ENCODE measurements at places on chromosomes 3 and 15.

DNA sequence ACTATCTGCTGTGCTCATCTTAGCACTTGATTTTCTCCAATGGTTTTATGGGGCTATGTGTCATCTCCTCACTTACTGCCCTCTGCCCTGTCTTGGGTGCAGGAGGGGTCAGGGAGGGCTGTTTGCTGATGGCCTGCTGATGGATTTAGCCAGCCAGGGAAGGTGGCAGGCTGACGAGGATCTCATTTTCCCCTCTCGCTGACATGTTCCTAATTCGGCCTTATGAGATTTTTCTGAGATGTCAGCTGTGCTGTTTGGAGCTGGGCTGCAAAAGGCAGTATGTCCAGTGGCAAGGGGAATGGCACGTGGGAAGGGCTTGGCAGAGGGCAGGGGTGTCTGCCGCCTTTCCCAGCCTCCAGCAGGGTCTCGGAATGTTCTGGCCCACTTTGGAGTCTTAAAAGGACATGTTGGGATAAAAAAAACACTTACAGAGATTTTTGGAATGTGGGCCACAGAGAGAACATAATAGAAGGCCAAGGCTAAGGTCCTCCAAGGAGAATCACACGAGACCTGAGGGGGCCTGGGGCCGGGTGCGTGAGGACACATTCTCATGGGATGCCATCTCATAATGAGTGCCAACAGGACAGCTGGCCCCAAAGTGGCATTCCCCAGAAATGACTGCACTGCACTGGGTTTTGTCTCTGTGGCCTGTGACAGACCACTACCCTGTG is 303.8 kb downstream of the TLE3 start:
- no peak for DNase-seq

- DNase-seq, result no peak
Measured at GRCh38 chr3:178847190-178847589, 224.4 kb downstream of the ZMAT3 start.

GRCh38 chr3:141442914-141443313 is 43.9 kb upstream of the RASA2 start:
- DNase-seq, result no peak

DNA sequence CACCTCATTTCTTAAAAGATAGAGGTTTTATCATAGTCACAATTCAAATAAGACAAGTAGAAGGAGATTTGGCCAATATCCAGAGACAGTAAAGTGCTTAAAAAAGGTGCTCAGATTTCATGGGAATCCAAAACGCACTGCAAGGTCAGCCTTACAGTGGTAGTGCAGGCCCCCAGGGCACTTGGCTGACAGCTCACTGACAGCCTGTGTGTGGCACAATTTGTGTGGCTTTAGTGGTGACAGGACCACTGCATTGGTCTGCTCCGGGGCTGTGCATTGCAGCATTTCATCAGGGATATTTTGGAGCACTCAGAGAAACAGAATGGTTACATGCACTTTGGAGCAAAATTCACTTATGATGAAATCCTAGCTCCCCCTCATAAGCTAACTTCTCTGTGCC is 544.3 kb downstream of the NTRK3 start:
- no peak for DNase-seq

GRCh38 chr3:176839901-176840300 is 357.4 kb downstream of the TBL1XR1 start:
- DNase-seq, result no peak

DNA sequence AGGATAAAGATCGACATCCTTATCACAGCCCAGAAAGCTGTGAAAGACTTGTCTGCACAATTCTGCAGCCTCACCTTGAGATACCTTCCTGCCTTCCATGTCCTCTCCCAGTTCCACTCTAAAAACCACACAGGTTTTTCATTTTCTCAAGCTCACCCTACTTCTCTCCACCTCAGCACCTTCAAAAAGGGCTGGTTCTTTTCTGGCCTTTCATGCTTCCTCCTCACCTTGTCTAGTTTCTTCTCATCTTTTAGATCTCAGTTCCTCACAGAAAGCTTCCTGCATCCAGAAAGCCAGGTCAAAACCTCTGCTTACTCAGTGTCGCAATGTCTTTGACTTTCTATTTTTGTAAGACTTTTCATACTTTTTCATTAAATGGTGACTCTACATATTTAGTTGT is 140.2 kb upstream of the STT3B start:
- no peak for DNase-seq

GRCh38 chr15:28110481-28110881 is 11.4 kb upstream of the OCA2 start:
- DNase-seq, result no peak

- no peak for DNase-seq
Measured at GRCh38 chr15:34084086-34084485, 17.6 kb downstream of the EMC7 start.

DNA sequence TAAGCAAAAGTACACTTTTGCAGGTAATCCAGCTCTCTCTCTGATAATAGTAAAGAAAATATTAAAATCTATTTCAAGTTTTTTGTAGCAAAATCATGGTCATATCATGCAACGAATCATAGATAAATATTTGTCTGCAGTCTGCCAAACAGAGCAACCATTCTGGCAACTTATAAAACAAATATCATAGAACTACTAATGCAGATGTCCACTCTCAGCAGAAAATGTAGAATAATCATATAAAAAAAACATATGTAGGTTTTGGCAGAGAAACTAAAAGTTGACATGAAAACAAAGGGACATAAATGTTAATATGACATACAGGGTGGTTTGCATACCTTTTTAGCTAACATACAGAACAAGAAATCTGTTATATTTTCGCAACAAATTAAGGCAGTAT is 12.2 kb downstream of the TMCC1 start:
- no peak for DNase-seq

- DNase-seq, result no peak
Measured at GRCh38 chr15:40590667-40591050, 3.4 kb upstream of the KNL1 start.

GRCh38 chr3:57583544-57583943 is 13.6 kb downstream of the ARF4 start:
- DNase-seq, result no peak

DNA sequence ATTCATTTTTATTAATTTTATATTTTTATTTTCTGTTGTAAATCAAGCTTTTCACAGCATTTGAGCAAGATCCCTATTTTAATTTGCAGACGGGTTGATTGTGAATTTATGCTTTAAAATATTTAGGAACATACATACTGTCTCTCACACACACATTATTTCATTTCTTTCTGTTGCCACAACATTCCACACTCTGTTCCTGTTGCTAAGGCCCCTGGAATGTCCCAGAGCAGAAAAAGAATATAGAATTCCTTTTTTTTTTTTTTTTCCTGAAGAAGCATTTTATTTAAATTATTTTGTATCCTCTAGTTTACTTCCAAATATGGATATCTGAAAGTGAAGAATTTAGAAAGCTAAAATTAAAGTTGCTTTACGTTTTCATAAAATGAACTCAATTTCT is 36.8 kb upstream of the SCAANT1 start:
- DNase-seq, result no peak

- DNase-seq, result no peak
Measured at GRCh38 chr3:134477938-134478337, 7.8 kb downstream of the ANAPC13 start.

- no peak for DNase-seq
Measured at GRCh38 chr3:102193255-102193654, 241.6 kb upstream of the ZPLD1 start.

- DNase-seq, result no peak
Measured at GRCh38 chr3:152193673-152194267, 75.0 kb upstream of the MBNL1 start.

- DNase-seq, result no peak
Measured at GRCh38 chr3:53768478-53769459, 77.5 kb downstream of the CHDH start.

DNA sequence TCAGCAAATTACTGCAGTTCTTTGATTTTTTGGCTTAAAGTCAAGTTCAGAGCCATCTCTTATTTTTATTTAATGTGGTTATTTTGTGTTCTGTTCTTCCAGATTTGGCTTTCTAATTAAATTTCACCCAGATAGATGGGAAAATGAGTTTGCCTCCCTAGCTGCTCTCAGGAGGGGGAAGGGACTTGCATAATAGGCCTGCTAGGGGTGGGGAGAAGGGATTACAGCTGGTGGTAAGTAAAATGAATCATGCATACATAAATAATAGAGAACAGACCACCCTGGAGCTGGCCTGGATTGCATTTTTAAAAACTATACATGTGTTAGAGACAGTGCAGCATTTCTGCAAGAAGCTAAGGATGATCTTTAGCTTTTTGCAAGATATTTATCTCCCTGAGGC is 3.9 kb upstream of the PXYLP1 start:
- DNase-seq, result no peak

GRCh38 chr15:83230242-83230641 is 22.6 kb upstream of the HDGFL3 start:
- DNase-seq, result no peak

DNA sequence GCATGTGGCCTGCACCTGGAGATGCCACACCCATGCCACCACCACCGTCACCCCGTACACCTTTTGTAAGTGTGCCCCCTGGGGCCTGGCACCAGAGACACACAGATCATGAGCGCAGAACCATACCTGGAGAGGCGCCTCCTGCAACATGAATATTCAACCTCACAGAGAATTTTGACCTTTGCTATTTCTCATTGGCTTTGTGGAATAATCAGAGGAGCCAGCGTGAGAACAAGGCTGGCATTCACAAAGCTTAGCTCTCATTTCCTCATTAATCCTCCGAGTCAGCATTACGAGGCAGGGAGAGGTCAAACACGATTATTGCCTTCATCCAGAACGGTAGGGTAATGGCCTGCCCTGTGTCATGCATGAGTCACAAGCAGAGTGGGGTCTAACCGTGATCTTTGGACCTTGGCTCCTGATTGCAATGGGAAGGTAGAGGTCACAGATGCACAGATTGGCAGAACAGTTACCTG is 73.0 kb upstream of the POMGNT2 start:
- no peak for DNase-seq

DNA sequence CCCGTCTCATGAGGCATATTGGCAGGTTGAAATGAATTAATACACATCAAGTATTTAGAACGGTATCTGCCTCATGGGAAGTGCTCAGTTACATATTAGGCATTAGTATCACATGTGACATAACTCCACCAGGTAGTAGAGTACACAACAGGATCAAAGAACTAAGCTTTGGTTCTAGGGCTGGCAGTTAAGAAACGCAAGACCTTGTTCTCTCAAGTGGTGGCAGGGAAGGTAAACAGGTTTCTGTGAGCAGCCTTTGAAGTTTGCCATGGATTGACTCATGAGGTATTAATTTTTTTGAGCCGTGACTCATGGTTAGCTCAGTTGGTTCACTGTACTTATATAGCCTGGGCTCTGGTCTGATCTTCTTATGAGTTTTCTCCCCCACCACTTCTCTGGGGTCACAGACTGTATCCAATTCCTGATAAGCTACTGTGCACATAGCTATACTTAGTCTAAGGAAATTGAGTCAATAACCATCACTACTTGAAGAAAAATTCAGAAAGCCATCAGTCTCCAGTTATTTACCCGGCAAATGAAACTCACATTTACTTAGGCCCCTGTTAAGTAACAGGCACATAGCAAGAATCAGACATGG is 155.6 kb upstream of the STT3B start:
- no peak for DNase-seq

DNA sequence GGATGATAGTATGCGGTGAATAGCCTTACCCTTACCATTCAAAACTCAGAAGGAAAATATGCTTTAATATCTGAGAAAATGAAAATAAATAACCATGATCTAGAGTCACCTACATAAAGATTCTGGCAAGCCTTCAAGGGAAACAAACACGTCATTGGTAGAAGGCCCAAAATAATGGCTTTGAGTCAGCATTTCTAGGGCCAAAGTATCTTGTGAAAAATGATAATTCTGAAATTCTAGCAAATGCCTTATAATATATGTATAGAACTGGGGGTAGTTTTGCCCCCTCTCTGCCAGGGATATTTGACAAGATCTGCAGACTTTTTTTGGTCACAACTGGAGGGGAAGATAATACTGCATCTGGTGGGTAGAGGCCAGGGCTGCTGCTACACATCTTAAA is 15.4 kb downstream of the PLSCR1 start:
- DNase-seq, result no peak

DNA sequence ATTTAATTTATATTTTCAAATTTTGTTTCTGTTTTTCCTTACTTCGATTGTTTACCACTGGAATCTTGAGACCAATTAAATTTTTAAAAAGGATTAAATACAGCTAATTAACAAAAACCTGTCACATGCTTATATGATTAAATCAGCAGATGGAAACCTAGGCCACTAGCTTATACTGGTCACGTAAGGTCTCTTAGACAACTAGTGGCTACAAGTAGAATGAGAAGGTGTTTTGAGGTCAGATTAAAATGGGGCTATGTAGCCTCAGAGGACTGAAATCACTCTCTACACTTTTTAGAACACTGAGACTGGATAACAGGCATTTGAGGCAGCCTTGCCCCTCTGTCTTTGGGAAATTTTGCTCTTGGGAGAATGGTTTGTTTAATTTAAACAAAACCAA is 246.5 kb upstream of the ONECUT1 start:
- no peak for DNase-seq

DNA sequence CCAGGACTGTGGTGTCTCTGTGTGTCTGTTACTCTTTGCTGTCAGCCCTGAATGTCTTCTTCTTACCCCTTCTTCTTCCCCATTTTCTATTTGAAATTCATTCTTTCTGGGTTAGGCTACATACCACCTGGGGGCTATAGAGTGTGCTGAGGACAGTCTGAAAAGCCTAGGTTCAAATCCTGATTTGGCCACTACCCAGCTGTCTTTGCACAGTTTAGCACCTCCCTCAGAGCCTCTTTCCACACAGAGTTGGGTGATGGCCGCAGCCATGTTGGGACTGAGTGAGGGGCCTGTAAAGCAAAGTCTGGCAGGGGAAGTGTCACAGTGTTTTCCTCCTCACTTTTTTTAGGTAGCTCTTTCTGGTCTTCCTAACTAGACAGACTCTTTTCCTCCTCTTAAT is 113.7 kb downstream of the CHCHD6 start:
- no peak for DNase-seq

DNA sequence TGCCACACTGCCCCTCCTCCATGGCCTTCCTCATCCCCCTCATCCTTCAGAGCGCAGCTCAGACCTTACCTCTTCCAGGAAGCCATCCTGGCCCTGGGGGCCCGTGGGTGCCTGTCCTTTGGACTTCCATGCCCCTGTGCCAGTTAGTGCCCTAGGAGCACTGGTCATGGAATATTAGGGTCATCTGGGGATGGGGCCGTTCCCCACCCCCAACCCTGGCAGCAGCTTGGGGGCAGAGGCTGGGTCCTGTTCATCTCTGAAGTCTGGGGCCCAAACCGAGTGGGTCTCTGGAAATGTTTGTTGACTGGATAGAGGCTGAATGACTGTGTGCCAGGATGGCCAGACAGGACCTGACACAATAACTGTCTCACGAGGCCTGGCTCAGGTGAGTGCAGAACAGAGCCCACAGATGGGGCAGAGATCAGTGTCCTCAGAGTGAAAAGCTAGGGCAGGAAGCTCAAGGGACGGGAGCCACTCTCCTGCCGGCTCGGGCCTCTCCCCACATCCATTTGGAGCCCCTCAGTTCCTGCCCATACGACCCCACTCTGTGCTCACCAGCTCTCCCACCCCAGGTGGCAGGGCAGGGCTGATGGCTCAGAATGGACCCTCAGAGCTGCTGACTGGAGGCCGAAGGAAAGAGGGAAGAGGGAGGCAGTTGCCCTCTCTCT is 62.5 kb downstream of the TLE3 start:
- DNase-seq, result no peak
